Endothelial cell of umbilical vein (primary cell): ENCODE measurements at places on chromosomes 6 and 20. TPM values are rescaled to one million over a fixed set of nuclear protein-coding genes. Genes with fewer than 3 reads are reported as not detected.

DNA sequence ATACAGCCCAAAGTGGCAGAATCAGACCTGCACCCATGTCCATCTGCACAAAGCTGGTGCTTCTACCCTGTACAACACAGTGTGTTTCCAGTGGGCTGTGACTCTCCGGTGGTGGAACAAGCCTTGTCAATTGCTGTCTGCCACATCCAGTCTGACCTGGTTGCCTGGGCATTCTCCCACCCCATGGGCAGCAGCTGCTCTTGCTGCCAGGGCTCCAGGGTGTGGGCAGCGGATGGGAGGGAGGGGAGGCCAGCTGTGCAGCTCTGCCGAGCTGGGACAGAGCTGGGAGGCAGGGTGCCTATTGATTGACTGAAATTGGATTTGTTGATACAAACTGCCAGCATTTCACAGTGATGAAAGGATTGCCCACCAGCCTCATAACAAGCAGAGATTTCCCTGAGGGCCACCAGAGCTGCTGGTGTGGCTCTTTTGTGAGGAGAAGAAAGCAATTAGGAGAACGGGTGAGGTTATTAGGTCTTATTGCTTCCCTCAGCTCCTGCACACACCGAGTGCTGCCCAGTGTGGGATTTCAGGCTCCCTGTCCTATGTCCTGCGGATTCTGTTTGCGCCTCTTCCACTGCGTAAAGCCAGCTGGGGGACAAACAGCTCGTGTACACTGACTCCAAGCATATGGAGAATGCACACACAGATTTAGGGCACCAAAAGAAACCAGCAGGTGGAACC lies 150.8 kb downstream of the NRN1 start:
- no peak for DNase-seq

GRCh38 chr20:15625981-15626380 lies 947.3 kb downstream of the KIF16B start:
- DNase-seq = no peak

GRCh38 chr6:85679445-85680123 lies 36.9 kb upstream of the SYNCRIP start:
- DNase-seq = no peak

GRCh38 chr20:44642203-44643153 lies 9.0 kb downstream of the ADA start:
- DNase-seq = peak; percentile 89

DNA sequence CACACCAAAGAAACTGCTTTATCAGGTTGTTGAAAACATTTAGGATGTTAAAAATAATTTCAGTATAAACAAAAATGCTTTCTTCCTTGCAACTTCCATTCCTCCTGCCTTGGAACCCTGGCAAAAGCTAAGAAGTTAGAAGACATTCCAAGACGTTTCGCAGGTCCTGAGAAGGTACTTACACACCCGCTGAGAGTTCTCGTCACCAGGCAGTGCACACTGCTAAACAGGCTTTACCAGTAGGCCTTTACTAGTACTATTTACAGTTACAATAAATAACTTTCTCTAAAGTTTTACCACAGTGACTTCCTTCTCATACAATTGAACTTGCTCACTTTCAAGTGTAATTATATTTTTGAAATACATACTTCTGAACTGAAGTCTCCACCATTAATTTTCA lies 81.4 kb upstream of the RPS6KA2 start:
- no peak for DNase-seq

GRCh38 chr6:87375315-87375714 lies 30.7 kb downstream of the C6orf163 start:
- no peak for DNase-seq

POU5F1 gene
- 0.63 and 0.94 TPM in 2 replicates for polyA plus RNA-seq

DNA sequence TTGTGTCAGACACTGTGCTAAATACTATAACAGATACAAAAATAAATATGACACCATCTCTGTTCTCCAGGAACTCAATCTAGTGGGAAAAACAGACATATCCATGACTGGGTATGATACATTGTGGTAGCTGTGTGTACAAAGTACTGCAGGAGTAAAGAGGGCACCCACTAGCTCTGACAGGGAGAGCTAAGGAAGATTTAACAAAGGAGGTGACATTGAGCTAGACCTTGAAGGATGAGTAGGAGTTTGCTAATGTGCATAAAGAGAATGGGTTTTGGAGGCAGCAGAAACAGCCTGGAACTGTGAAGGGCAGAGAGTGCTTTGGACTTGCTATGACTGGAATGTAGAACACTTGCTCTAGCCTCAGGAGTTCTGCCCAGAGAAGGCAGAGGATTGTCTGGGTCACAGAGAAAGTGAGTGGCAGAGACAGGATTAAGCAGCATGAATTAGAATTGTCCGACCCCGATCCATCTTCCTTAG lies 14.4 kb downstream of the MMP24 start:
- DNase-seq = no peak

DNA sequence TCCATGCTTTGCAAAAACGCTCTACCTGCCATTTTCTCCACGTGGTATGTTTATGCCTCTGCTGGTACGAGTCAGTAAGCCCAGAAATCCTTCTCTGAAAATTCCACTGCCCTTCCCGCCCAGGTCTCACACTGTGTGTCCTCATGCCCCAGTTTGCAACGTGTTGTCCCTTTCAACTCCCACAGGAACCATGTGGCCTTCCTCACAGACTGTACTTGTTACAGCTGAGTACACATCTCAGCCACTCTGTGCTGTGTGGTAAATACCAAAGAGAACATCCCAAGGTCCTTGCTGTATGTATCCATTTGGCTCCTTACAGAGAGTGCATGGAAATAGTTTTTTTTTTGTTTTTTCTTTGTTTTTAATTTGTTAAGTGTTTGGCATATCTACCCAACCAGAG lies 56.9 kb downstream of the RTN4IP1 start:
- DNase-seq = no peak
